ENCODE measurements at places on chromosomes 4 and X. TPM values are rescaled to one million over a fixed set of nuclear protein-coding genes. Genes with fewer than 3 reads are reported as not detected.

DNA sequence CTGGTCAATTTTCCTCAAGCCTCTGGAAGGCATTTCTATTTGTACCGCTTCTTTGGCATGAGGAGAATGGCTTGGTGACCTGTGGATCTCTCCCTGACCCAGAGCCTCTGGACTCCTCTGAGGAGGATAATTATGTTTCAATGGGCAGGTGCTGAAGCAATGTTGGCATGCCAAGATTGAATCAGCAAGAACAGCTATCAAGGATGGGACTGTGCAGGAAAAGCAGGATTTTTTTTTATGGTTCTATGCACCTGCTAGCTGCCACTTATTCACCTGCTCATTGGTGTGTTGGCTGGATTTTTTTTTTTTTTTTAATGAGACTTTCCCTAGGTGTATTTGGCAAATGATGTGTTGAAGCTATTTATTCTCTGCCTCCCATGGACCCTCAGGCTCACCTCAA is 821.2 kb downstream of the RPA4 start:
- DNase-seq: no peak

- no peak for DNase-seq
Observed at GRCh38 chr4:155079871-155080270, 128.6 kb upstream of the NPY2R start.

DNA sequence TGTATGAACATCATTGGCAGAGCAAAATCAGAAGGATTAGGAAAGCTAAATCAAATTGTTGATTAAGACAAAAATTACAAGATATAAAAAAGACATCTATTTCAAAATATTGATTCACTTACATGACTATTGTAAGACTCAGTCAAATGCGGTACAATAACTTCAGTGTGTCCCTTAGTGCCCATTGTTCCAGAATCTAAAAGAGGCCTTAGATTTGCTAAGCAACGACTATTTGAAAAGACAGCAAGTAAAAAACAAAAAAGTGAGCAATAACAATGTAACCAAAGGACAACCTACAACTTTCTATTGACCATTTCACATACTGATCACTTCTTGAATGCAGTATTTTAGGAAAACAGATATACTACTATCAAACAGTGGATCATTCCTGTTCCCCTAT is 65.6 kb downstream of the UBA6 start:
- DNase-seq: no peak

- no peak for DNase-seq
Observed at GRCh38 chrX:42127563-42127962, 204.2 kb upstream of the CASK start.

DNA sequence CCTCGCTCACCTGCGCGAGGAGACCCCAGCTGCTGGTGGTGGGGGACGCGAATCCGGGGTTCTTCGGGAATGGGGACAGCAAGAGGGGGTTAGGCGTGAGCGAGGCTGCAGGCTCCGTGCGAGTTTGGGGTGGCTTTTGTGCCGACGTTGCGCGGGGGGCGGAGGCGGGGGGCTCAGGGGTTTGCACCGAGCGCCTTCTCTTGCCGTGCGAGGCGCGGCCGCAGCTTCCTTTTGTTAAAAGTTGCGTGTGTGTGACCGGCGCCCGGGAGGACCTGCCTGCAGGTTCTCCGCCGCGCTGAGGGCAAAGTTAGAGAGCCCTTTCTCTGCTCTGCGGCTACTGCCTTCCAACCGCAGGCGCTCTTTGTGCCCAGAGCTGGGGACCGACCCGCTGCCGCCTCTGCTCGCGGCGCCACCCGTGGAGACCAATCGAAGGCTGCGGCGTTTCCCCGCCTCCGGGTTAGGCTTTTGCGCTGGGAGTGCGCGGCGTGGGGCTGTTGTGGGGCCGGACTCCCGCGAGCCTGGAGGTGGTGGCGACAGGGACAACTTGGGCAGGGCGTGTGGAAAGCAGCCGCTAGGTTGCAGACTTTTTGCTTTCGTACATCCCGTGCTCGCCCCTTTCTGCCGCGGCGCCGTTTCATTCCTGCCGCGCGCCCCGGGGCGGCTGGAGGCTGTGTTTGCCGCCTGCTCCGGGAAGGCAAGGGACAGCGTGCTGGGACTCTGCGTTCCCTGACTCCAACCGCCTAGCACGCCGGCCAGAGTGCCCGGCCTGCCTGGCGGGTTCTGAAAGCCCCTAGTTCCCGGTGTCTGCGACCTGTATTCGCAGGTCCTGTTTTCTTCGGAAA is 716 bp downstream of the KIT start:
- peak; percentile 73 for DNase-seq

DNA sequence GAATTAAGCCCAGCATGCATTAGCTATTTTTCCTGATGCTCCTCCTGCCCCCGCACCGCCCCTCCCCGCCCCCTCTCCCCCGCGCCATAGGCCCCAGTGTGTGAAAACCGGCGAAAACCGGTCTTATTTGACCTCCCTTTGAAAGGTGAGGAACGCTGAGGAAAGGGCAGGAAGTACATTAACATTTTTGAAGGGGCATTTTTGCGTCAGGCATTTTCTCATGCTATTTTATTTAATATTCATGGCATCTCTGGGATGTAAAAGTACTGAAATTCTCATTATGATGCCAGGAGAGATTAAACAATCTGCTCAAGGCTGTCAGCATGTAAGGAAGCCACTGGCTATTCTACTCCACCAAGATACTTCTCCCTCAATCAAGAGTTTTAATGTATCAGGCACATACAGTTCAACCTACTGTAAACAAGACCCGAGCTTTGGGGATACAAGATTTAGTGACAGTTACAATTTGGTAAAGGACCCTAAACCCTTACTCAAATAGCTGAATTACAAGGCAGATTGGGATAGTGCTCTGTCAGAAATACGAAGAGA is 1.2 kb upstream of the NMU start:
- DNase-seq: no peak

CHIC1 gene
- total RNA-seq: 22.3 TPM

MMGT1 gene
- 22.6 TPM for total RNA-seq

GRCh38 chrX:140918398-140919038 is 83.9 kb upstream of the SPANXB1 start:
- DNase-seq: peak; percentile 37

DNA sequence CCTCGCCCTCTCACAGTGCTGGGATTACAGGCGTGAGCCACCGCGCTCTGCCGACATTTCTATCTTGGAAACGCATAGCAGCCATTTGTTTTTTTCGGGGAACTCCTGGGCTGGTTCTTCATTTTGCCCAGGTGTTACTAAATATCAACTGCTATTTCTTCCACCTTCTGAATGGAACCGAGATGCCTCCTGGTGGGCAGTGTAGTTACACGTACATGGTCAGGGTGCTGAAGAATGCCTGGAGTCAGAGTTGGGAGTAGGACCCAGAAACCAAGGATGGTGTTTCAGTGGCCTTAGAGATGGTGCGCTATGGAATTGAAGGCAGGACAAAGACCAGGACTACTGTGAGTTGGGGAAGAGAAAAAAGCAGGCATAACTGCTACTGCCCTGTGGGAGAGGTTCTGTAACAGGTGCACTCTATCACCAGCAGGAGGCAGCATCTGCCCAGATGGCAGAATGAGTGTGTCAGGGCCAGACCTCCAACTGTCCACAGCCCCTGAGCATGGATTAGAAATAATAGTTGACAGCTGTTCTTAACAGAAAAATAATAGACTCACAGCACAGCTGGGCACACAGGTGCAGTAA is 81.7 kb downstream of the ZC4H2 start:
- DNase-seq: no peak

DNA sequence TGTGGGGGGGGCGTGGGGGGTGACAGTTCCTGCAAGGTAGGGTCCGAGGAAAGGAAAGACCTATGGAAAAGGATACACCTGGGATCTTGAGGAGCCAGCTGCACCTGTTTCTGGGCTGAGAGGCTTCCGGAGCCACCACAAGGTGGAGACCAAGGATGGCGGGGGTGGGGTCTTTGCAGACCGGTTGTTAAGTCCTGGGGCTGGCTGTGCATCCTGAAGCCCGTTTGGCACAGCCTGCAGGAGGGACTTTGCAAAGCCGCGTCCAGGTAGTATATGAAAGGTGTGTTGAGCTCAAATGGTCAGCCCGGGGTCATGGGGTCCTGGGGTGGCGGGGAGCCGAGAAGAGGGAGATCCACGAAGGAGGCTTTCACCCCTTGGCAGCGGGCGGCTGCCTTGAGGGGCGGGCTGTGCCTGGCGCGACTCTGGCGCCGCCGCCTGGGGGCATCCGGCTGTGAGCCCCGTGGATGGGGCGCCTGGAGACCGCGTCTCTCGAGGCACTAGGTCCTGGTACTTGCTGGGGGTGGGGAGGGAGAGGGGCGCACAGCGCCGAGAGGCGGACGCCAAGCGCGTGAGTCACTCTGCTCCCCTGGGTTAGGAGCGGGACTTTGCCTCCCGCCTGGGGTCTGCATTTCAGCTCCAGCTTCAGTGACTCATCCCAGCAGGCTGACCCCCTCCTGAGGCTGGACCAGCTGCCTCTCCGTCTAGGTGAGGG is 58.2 kb upstream of the DYNLT3 start:
- no peak for DNase-seq

- DNase-seq: no peak
Observed at GRCh38 chrX:69173906-69174305, 8.7 kb upstream of the PJA1 start.

SLC6A8 gene
- 26.9 TPM for total RNA-seq

XAGE3 gene
- total RNA-seq: not detected

SMPX gene
- 325 TPM for total RNA-seq

ZCCHC18 gene
- total RNA-seq: 1.2 TPM

GRCh38 chrX:137916090-137916746 is 350.3 kb downstream of the ZIC3 start:
- DNase-seq: no peak

DNA sequence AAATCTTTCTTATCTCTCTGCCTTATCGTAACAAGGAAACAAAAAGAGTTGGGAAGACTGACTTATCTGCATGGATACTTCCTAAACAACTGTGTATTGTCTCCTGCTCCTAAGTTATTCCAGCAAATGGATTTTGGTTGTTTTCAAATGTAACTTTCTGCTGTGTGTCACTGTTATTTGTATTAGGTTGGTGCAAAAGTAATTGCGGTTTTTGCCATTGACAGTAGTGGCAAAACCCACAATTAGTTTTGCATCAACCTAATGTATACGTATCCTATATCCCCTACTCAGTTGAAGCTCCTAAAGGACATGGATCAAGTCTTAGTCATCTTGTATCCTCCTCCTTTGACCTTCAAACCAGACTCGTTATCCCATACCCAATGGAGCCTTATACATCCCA is 263.4 kb upstream of the GPR101 start:
- DNase-seq: no peak

GRCh38 chr4:2352729-2353221 is 65.7 kb downstream of the ZFYVE28 start:
- no peak for DNase-seq

DNA sequence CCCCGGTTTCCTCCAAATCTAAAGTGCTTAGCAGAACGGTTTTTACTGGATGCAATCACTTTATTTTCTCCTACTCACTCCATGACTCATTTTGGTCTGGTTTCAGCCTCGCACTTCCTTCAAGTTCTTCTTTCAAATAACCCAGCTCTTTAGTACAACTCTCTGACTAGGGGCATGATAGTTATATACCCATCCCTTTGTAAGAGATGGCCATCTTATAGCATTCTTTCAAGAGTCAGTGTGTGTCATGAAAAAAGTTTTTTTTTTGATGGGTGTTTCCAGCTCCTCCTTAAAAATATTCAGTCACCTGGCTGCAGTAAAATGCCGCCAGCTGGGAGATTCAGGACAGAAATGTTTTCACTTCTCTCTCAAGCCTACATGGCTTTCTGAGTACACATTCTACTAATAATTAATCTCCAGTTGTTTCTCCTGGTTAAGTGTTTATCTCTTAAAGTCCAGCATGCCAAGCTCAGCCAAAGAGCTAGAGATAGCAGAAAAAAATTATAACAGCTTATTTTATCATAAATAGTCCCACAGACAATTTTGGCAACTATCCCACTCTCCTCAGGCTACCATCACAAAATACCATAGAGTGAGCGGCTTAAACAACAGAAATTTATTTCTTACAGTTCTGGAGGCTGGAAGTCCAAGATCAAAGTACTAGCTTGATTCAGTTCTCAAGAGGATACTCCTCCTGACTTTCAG is 139.3 kb downstream of the GASK1B start:
- DNase-seq: no peak

- no peak for DNase-seq
Observed at GRCh38 chr4:88489100-88489761, 32.3 kb downstream of the HERC5 start.

- peak; percentile 6 for DNase-seq
Observed at GRCh38 chr4:19329077-19329476, 922.6 kb upstream of the SLIT2 start.

BTC gene
- total RNA-seq: 32.9 TPM

PLXNA3 gene
- 15.4 TPM for total RNA-seq

PDE6B gene
- total RNA-seq: 3.5 TPM

DNA sequence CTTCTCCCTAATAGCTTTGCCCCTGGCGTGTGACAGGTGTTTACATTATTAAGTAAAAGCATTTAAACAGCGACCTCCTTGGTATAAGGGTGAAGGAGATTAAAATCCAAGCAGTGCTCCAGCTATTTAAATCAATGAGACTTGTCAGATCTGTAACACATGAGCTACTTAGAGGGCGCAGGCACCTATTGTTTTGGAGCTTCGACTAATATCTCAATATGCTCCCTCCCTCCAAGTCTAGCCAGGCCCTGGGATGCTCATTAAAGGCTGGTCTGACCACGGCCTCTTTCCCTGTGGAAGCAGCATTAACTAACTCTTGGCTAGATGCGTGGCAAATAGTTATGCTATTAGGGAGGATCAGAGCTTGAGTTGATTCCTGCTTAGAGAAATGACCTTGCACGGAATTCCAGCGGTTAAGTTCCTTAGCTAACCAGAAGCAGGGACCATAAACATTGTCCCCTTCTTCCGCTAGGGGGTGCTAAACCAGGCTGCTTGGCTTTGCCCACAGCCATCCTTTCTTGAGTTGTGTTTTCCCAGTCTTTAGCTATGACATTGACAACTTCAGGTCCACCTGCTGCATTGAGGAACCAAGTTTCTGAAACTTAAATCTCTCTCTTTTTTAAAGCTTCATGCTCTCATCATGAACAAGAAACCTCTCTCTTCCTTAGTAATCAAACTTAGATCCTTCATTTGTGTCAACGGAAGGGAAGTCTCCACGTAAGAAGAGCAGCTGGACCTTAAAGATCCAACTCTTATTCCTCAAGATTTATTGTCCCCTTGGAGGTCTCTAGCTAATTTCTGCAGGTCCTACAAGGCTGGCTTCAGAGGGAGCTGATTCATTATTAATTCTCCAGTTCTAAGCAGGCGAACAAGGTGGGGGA is 80.7 kb upstream of the IGFBP7 start:
- DNase-seq: peak; percentile 47

GRCh38 chr4:98521486-98521885 is 136.9 kb downstream of the TSPAN5 start:
- no peak for DNase-seq

TAF9B gene
- 28.0 TPM for total RNA-seq

GRCh38 chr4:107246761-107247160 is 210.6 kb upstream of the DKK2 start:
- no peak for DNase-seq

- DNase-seq: no peak
Observed at GRCh38 chr4:122847931-122848330, 21.3 kb downstream of the FGF2 start.

All from tongue (tissue), 3 donors.